ENCODE measurements at places on chromosomes 2 and 18.

- no peak for DNase-seq
These were observed 101.4 kb upstream of the RAB6C start for GRCh38 chr2:129877795-129878775.

- no peak for DNase-seq
These were observed 90.7 kb downstream of the POLR1A start for GRCh38 chr2:86015006-86015405.

- no peak for DNase-seq
These were observed 26.1 kb upstream of the OTOF start for GRCh38 chr2:26504002-26504401.

GRCh38 chr18:13183359-13183758 is 35.2 kb upstream of the LDLRAD4 start:
- DNase-seq = no peak

- DNase-seq = no peak
These were observed 695.9 kb upstream of the LRRTM4 start for GRCh38 chr2:78218066-78218465.

- DNase-seq = no peak
These were observed 110.0 kb downstream of the LNPK start for GRCh38 chr2:175892046-175892445.

- DNase-seq = no peak
These were observed 6.1 kb downstream of the SMAD7 start for GRCh38 chr18:48944634-48945033.

DNA sequence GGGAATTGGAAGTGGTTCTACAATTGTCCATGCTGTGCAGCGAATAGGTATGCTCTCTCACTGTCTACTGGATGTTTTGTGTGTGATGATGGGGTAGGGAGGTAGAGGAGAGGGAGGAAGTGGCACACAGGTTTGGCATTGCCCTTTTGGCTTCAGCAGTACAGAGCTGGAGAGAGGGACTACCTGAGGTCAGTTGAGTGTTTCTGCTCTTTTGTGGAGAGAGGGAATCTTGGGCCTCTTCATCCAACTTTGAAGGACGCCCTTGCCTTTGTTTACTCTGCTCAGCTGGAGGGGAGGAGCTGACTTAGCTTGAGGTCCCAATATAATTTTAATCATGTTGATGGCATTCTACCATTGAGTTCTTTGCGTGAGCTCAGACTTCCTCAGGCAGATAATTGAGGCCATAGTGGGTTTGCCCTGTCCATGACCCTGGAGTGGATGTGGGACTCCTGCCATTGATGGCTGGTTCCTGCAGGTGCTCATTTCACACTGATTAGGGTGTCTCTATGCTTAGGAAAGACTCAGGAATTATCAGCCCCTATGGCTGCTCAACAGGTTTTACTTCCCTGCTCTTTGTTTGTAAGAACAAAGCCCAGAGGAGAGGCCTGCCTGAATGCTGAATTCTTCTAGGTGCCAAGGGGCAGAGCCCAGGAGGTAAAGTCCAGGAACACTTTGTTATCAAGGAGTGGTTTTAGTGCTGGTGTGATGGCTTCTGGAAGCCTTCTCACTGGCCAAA is 7.2 kb downstream of the RPIA start:
- DNase-seq = no peak

GRCh38 chr2:28755421-28755820 is 3.8 kb downstream of the PPP1CB start:
- no peak for DNase-seq

DNA sequence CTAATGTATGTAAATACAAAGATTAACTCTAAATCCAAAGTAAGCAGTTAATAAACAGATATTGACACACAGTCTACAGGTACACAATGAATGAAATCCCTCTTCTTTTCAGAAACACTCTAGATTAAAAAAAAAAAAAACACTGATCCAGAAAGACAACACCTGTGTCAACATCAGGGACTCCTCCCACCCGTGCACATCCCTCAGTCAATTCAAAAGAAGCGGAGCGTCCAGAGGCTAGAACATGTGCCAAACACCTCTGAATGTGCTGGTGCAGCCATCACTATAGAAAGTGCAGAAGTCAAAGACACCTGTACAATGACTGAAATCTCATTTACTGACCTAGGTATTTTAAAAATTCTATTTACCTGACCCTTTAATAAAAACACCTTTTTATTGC is 622.6 kb upstream of the ID2 start:
- DNase-seq = no peak

DNA sequence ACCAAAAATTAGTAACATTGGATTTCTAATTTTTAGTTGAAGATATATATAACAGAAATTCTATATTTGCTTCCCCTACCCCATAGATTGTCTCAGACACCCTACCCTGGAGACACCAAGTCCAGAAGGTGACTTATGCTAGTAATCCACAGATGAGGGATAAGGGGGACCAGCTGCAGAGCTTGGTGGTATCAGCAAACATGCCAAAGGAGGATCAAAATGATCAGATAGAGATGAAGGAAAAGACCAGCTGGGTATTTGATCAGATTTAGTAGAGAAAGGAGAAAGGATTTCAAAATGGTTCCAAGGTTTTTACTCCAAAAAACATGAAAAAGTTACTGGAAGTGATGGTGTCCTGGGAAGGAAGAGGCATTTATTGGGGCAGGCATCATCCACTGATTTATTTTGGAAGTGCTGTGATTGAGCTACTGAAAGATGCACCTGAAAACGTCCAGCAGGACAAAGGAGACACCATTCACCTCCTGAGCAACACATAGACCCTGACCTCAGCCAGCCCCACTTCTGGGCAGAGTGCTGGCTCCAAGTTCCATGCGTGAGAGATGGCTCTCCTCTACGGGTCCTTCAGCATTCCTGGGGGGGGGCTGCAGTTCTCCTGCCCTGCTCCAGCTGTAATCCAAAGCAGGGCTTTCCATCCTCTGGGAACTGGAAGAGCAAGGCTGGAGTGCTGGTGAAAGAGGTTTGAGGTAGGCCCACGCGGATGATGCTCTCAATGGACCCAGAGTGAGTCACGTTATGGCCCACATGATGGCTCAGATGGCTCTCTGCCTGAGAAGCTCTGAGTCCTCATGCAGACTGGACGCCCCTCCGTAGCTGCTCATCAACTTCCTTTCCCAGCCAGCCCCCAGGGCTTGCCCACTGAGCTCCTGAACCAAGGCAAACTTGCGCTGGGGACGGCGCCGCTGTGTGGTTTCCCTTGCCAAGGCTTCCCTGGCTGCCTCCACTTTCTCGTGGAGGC is 3.7 kb upstream of the LRRFIP1 start:
- no peak for DNase-seq

DNA sequence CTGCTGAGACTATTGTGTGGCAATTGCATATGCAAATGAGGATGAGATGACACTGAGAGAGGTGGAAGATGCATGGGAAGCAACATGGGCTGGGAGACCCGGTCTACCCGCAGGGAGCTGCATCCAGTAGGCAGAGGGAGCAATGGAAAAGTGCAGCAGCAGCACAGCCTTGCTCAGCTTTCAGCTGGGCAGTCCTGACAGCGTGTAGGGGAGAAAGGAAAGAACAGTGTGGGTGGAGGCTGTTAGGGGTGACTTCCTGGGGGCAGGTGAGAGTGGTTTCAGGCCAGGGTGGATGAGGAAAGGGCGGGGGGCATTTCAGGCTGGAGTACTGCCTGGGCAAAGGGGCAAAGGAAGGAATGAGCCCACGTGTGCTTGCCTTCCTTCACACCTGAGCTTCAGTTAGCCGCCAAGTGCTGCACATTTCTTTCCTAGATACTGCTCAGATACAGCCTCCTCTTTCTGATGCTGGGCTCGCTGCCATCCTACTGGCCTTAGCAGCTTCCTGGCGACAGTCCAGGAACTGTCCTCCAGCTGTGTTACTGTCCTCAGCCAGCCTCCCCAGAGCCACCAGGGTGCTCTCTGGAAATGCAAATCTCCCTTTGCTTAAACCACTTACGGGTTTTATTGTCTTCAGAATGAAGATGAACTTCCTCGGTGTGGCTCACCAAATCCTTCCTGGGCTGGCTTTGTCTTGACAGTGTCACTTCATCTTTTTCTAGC is 276.3 kb downstream of the TSN start:
- no peak for DNase-seq

GRCh38 chr2:27814758-27815157 is 43.2 kb downstream of the MRPL33 start:
- no peak for DNase-seq

- DNase-seq = no peak
These were observed 4.5 kb upstream of the KIDINS220 start for GRCh38 chr2:8841932-8842331.

- DNase-seq = no peak
These were observed 464.6 kb upstream of the SPHKAP start for GRCh38 chr2:228646061-228646460.

DNA sequence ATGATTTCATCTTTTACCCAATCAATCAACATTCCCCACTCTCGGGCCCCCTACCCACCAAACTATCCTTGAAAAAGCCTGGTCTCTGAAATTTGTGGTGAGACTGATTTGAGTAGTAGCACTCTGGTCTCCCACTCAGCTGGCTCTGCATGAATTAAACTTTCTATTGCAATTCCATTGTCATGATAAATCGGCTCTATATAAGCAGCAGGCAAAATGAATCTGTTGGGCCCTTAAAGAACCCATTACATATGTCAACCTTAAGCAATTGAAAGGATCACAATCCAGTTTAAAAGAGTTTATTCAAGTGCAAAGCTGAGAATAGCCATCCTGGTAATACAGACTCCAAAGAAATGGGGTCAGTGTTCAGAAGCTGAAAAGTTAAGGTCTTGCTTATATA is 68.2 kb downstream of the NEURL3 start:
- no peak for DNase-seq

DNA sequence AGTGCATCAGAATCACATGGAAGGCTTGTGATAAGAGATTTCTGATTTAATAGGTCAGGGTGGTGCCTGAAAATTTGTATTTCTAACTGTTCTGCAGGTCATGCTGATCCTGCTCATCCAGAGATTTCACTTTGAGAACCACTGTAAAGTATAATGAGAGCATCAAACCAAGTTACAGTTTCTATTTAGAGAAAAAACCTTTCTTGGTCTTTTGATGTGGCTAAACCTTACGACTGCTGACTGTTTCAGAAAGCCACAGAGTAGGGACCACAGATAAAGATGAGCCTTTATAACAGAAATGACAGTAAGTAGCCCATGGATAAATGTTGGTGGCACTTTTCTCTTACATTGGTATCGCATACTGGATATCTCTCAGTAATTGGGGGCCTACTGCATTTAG is 109.4 kb upstream of the FANCL start:
- DNase-seq = no peak

- DNase-seq = no peak
These were observed 74.3 kb upstream of the COL5A2 start for GRCh38 chr2:189253836-189254235.

- DNase-seq = no peak
These were observed 352.6 kb downstream of the TNS1 start for GRCh38 chr2:217650229-217650628.

- DNase-seq = no peak
These were observed 136.7 kb downstream of the EML6 start for GRCh38 chr2:54859997-54860701.

GRCh38 chr2:10889651-10890215 is 22.0 kb upstream of the KCNF1 start:
- DNase-seq = no peak

DNA sequence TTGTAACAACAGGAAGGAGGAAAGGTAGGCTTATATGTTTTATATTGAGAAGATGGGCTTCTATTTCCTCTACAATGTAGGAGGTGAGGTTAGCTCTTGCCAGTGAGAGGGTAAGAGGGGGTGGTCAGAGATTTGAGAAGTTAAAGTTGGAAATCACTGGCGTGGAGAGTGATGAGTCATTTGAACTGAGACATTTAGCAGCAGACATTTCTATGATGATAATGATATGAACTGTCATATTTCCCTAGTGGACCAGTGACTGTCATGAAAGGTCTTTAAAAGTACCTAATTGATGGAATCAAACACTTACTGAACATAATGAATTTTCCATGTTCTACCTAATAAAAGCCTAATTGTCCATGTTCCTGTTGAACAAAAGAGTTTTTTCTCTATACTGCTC is 126.1 kb downstream of the FAM161A start:
- no peak for DNase-seq

DNA sequence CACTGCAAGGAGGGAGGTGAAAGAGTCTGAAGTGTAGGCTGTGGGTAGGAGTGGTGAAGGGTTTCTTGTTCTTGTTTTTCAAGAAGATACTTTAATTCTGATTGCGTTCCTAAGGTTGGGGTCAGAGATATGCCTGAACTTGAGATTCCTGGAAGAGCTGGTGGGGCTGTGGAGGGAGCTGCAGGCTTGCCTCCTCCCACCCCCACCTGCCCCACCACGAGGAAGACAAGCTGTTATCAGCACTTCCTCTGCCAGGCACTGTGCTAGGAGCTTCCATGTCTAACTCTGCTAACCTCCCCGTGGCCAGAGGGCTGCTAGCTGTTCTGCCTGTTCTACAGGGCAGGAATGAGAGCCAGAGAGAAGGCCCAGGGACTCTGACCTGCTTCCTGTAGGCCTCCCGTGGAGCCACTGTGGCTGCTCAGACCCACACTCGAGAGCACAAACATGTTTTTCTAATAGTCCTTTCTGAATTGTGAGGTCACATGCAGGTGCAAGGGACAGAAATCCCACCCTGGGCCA is 13.7 kb downstream of the ANKRD23 start:
- DNase-seq = no peak

- DNase-seq = no peak
These were observed 21.9 kb downstream of the HJURP start for GRCh38 chr2:233832414-233832813.

- DNase-seq = no peak
These were observed 72.2 kb upstream of the CHRNA1 start for GRCh38 chr2:174836377-174836994.

- no peak for DNase-seq
These were observed 150.3 kb upstream of the MMADHC start for GRCh38 chr2:149737896-149738295.

DNA sequence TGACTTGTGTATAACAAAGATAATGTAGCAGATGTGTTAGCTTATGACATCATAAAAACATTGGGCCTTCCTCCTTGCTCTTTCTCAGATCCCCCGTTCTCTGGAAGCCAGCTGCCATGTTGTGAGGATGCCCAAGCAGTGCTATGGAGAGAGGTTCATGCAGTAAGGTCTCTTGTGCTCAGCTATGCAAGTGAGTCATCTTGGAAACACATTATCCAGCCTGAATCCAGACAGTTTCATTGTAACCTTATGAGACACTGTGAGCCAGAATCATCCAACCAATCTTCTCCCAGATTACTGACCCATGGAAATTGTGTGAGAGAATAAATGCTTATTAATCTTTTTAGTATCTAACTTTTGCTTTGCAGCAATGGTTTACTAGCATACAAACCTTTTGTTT is 60.8 kb downstream of the ST6GAL2 start:
- no peak for DNase-seq

- DNase-seq = no peak
These were observed 24.1 kb upstream of the RABL2A start for GRCh38 chr2:113602869-113603466.

All from activated CD4-positive, alpha-beta memory T cell treated with anti-CD3 and anti-CD28 coated beads, Interleukin-2, amount 10 ng/mL, durations not matched to agents 7 days and 5 days (primary cell).